Muscle of back (tissue), 13 donors: ENCODE measurements at places on chromosomes 6 and 20. TPM values are rescaled to one million over a fixed set of nuclear protein-coding genes. Genes with fewer than 3 reads are reported as not detected.

GRCh38 chr20:7571521-7572055 lies 368.7 kb downstream of the HAO1 start:
- DNase-seq: no peak

GRCh38 chr6:16028966-16029365 lies 99.9 kb upstream of the MYLIP start:
- DNase-seq: no peak

Gene SYTL3
- polyA plus RNA-seq: 3.8 TPM

Gene COL19A1
- 2.8 TPM for polyA plus RNA-seq

GRCh38 chr20:17626217-17627007 lies 55.6 kb downstream of the RRBP1 start:
- no peak for DNase-seq

- DNase-seq: no peak
Observed at GRCh38 chr20:4867051-4867450, 134.3 kb downstream of the SLC23A2 start.

Gene MATN4
- polyA plus RNA-seq: 0.54 TPM

DNA sequence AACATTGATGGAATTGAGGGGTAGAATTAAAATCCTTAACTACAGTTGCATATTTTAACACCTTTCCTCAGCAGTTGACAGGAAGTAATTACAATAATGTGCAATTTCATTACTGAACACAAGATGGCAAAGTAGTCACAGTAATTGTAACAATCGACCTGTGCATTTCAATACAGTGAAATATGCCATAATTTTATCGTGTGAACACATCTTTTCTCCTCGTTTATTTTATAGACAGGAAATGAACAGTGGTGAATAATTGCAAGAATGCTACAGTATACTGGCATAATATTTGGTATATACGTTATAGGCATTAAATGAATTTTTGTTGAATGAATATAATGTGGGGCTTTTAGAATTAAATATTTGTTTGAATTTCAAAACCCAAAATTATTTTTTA lies 25.0 kb downstream of the CYB5R4 start:
- peak; percentile 57 for DNase-seq

DNA sequence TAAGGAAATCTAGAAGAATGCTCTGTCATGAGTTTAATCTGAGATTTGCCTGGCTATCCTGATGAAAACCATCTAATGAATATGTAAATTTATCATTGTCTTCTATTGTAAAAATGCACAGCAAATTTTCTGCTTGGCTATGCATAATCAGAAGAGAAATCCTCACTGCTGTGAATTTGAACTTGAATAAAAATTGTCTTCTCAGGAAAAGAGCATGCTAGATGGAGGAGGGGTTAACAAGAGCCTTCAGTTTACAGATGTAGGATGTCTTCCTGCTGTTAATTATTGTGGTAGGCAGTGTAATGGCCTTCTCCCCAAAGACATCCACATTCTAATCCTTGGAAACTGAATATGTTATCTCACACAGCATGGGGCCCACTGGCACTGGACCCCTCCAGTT lies 45.8 kb downstream of the ANKEF1 start:
- no peak for DNase-seq

GRCh38 chr6:163427498-163428254 lies 13.2 kb downstream of the QKI start:
- DNase-seq: peak; percentile 70

DNA sequence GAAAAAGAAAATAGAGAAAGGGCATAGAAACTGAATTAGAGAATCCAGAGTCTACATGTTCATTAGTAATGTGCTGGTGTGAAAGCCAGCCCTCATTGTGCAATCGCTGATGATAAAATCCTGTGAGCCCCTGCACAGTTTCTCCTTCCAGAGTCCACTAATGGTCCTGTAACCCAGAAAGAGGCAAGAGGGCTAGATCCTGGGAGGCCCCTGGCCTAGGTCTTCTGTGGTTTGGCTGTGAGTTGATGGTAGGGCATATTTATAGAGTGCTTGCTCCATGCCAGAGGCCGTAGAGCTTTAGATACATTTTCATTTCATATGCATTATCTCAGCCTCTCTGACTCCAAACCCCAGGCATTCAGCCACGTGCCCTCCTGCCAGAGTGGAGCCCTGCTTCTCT lies 94.9 kb upstream of the MTHFD1L start:
- DNase-seq: no peak

DNA sequence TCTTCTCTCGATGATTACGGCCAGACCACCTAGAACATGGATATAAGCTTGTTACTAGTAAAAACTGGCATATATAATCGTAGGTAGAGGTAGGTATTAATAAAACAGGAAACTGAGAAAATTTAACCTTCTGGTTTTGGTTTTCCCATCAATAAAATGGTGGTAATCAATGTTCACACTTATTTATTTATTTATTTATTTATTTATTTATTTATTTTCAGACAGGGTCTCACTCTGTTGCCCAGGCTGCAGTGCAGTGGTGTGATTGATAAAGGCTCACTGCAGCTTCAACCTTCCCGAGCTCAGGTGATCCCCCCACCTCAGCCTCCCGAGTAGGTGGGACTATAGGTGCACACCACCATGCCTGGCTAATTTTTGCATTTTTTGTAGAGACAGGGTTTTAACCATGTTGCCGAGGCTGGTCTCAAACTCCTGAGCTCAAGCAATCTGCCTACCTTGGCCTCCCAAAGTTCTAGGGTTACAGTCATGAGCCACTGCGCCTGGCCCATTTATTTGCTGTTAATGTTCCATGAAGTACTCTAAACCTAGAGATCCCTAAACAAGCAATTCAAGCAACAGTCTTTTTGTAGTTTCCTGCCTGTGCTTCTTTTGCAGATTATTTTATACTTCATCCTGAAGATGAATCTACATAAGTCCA lies 11.5 kb downstream of the TOMM6 start:
- DNase-seq: no peak

- DNase-seq: no peak
Observed at GRCh38 chr6:45320349-45320748, 7.8 kb upstream of the RUNX2 start.

- DNase-seq: no peak
Observed at GRCh38 chr20:8127553-8128255, 4.4 kb upstream of the PLCB1 start.

DNA sequence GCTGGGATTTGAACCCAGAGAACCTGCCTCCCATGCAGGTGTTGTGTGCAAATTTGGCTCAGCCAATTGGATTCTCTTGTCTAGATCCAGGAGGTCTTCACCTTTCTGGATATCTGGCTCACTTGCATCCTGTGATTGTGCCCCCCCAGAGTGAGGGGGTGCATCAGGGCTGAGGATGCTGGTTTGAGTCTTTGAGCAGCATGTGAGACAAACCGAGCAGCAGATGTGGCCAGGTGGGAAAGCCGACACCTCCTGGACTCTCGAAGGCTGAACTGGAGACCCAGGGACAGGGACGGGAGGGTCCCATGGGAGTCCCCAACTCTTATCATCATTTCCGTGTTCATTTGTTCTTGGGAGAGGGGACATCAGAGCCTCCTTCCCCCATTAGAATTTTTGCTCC lies 30.6 kb upstream of the SULF2 start:
- no peak for DNase-seq

- DNase-seq: no peak
Observed at GRCh38 chr20:43492101-43492500, 15.4 kb upstream of the L3MBTL1 start.

DNA sequence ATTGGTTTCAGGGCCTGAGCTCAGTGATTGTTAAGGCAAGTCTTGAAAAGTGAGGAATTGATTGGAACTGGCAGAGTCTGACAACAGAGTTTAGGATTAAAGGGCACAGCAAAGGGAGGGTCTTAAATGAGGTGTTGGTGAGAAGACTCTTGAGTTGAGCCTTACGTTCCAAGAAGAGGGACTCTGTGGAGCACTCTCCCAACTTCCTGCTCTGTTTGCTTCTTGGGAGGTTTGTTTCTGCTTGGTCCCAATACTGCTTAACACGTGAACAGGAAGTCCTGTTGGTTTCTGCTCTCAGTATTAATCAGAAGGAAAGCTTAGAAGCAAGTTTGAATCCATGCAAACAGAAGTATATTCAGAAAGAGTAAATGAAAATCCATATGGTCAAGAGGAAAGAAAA lies 15.6 kb upstream of the SYNDIG1 start:
- no peak for DNase-seq

- DNase-seq: no peak
Observed at GRCh38 chr20:64139199-64140060, 24.8 kb upstream of the MYT1 start.

DNA sequence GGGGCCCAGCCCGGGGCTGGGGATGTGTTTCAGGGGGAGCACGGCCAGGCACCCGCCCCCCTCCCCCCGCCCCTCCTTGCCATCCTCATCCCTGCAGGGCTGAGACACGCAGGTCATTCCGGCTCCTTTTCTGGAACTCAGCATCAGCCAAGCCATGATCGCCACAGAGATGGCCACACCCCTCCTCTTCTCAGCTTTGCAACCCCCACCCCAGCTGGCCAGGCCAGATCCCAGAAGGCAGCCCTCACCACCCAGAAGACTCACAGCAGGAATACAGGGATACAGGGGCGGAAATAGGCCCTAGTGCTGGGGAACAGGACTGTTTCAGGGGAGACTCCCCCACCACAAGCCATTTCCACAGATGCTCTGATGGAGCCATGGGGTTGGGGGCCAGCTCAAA lies 33.5 kb downstream of the YTHDF1 start:
- no peak for DNase-seq

Gene PRICKLE4
- 2.2 TPM for polyA plus RNA-seq

- DNase-seq: no peak
Observed at GRCh38 chr6:131023834-131024504, 39.1 kb downstream of the EPB41L2 start.

DNA sequence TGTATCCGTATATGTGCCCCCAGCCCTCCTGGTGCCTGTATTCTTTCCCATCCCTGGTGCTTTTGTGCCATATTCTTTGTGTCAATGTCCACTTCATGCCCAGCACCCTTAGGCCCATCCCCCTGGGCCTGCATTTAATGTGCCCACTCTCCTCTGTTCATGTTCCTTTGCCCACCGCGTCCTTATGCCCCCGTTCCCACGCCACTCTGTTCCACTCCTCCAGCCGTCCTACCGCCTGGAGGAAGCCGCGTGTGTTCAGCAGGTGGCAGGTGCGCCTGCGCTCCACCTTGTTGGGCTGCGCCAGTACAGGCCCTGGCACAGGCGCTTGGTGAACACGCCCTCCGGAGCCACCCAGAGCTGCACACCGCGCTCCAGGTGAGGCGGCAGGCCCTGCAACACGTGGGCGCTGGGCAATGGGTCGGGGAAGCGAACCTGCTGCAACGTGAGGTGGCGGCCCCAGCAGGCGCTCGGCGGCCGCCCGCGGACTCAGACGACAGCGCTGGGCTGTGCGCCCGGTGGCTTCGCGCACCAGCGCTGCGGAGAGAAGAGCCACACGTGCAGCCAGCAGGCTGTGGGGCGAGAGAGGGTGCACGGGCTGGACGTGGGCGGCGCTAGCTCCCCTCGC lies 4.0 kb upstream of the FOXS1 start:
- DNase-seq: no peak

- no peak for DNase-seq
Observed at GRCh38 chr6:159819932-159820640, 20.0 kb downstream of the PNLDC1 start.

GRCh38 chr6:21263531-21264287 lies 329.8 kb upstream of the SOX4 start:
- no peak for DNase-seq

DNA sequence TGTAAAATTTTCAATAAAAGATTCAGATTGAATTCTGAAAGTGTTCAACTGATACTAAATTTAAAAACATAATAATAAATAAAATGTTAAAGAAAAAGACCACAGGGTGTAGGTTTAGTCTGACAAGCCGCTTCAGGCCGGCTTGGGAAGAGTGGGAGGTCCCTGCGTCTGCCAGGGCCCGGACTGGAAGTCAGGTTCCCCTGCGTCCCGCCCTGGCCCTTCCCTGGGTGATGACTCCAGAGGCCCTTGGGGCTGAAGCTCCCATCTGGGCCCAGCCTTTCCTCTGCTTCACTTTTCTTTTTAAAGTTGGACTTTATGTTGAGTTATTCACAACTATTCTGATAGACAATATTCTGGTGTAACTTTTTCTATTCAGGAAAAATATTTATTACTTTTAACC lies 93.3 kb downstream of the SMOC2 start:
- DNase-seq: no peak

Gene BPIFB6
- not detected for polyA plus RNA-seq

DNA sequence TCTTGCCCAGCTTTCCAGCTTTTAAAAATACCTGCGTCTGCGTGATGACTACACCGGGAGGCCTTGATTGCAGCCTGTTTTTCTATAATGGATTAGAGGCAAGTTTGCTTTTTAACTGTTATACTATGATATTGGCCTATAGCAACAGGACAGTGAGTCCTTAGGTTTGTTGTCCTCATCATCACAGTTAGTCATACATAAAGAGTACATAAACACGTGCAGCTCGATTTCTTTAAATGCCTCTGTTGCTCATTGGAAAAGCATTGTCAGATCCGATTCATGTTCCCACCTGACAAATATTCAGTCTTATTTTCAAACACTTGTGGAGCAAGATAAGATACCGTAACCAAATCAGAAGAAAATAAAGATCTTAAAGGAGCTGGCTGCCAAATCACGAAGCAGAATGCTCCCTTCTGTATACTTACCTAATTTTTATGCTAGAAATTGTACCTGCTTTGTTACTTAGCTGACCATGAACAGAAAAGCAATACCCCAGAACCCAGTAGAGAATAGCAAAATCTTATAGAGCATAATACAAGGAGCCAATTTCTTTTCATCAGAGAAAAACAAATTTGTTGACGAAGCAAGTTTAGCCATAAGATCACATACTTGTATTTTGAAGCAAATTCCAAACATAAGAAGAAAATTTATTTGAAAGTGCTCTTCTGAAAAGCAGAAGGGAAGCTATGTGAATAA lies 100.4 kb downstream of the TMEM200A start:
- no peak for DNase-seq

GRCh38 chr6:7042654-7043545 lies 64.9 kb upstream of the RREB1 start:
- peak; percentile 35 for DNase-seq

Gene EYA4
- 17.2 TPM for polyA plus RNA-seq

Gene NHLRC1
- 2.6 TPM for polyA plus RNA-seq

Gene NKX2-2
- not detected for polyA plus RNA-seq
